ENCODE measurements at places on chromosomes 5 and 9. TPM values are rescaled to one million over a fixed set of nuclear protein-coding genes. Genes with fewer than 3 reads are reported as not detected.

Gene GRXCR2
- total RNA-seq = not detected

Gene PRUNE2
- 0.12 TPM for total RNA-seq

Gene INSYN2B
- total RNA-seq = 8.4 TPM

Gene GPX8
- 116 TPM for total RNA-seq

Gene PRSS3
- 7.1 TPM for total RNA-seq

Gene SCGB3A2
- total RNA-seq = not detected

Gene XPA
- total RNA-seq = 9.5 TPM

Gene PRPF4
- total RNA-seq = 40.4 TPM

Gene SLC45A2
- total RNA-seq = 2.0 TPM

Gene SV2C
- total RNA-seq = under 0.01 TPM

Gene SHB
- 10.7 TPM for total RNA-seq

Gene SH3TC2
- 9.3 TPM for total RNA-seq

Gene PCDHB8
- 0.10 TPM for total RNA-seq

Gene HTR4
- not detected for total RNA-seq

Gene DAB2
- 19.9 TPM for total RNA-seq

Gene SVEP1
- total RNA-seq = 17.2 TPM

Gene SAXO1
- not detected for total RNA-seq

Gene ZNG1A
- 17.0 TPM for total RNA-seq

Gene IL5
- total RNA-seq = not detected

All from RPMI7951 (cell line).